ENCODE measurements at places on chromosomes 7 and 10.
A peak's percentile ranks its signal among the peaks of the same experiment; 100 is the strongest.

DNA sequence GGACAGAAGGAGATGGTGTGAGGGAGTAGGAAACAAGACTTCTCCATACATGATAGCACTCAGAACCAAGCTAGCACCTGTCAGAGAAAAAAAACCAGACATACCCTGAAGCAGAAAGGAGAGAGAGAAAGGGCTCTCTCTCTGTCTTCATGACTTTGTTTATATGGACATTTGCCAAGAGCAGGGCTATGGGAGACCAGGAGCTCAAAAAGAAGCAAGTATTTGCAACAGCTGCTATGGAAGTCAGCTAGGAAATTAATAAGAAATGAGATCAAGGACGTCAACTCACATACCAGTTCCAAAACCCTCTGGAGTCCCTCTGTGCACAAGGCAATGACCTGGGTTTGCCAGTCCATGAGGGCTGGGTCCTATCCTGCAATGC, 111.6 kb downstream of the SGMS1 start:
- no peak for DNase-seq

- DNase-seq: no peak
Observed at GRCh38 chr7:24457219-24457558, 116.1 kb upstream of the PALS2 start.

DNA sequence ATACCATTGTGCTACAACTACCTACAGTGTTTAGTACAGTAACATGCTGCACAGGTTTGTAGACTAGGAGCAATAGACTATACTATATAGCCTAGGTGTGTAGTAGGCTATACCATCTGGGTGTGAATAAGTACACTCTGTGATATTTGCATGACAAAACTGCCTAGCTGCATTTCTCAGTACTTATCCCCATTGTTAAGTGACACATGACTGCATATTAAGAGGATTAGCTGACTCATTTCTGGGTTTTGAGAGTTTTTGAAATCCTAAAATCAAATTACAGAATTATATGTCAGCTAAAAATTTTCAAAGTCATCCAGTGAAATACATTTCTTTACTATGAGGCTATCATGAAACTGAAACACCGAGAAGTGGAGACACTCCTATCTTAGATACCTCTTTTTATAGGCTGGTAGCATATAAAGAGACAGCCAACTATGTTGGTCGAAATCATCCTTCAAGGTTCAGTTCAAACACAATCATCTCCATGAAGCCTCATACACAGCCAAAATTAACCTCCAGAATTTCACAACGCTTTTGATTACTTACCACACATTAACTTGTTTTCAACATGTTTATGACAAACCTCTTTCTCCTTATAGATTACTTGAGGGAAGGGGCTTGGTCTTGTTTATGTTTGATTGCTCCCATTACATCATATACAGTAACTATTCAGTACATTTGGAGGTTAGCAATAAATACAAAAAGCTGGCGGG, 89.8 kb upstream of the ANK3 start:
- no peak for DNase-seq

DNA sequence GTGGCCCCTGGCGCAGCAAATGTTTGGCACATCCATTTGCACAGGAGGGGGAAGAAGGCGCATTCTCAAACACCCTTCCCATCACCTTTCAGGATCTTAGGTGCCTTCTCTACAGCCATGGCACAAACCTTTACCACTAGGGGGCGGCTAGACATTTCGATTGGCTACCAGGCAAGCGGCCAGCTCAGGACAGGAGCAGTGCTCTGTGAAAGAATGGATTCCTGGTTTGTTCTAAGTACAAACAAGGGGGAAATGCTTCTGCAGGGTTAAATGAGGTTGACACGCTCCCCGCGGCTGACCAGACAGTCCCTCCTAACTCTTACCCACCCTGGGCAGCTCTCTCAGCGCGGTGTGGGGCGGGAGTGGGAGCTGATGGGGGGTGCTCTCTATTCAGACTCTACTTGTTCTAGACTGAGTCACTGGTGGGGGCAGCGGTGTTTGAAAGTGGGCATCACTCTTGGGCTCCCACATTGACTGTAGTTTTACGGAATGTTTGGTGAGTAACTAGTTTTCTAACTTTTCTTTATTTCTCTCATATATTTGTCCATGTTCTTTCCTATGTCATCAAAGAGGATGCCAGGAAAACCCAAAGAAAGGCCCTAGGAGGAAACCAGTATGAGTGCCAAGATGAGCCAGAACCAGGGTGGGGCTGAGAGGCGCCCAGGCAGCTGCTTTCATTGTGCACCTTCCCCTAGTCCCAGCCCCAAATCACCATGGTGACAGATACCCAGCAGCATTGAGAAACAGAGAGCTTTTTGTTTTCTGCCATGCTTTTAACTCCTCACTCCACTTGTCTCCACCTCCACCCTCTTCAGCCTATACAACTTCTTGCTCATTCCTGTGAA, 61.4 kb upstream of the GPR158 start:
- DNase-seq: peak; percentile 18

- DNase-seq: no peak
Observed at GRCh38 chr7:157352516-157352915, 15.7 kb downstream of the DNAJB6 start.

- no peak for DNase-seq
Observed at GRCh38 chr7:35849158-35849831, 48.4 kb downstream of the SEPTIN7 start.

DNA sequence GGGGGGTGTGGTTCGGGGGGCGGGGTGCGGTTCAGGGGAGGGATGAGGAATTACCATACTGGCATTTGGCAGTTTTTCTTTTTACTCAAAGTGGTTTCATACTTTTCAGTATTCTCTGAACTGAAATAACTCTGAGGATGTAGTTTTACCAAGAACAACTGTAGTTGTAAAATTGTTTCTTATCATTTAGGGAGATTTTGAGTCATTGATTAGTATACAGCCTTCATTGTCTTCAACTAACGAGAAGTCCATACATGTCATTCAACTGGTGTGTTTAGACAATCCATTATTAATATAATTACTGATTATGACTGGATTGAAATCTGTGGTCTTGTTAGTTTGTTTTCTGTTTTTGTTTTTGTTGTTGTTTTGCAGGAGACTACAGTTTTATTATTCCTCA, 40.8 kb downstream of the COPG2 start:
- no peak for DNase-seq

GRCh38 chr7:137342265-137342664, 1.3 kb downstream of the PTN start:
- no peak for DNase-seq

DNA sequence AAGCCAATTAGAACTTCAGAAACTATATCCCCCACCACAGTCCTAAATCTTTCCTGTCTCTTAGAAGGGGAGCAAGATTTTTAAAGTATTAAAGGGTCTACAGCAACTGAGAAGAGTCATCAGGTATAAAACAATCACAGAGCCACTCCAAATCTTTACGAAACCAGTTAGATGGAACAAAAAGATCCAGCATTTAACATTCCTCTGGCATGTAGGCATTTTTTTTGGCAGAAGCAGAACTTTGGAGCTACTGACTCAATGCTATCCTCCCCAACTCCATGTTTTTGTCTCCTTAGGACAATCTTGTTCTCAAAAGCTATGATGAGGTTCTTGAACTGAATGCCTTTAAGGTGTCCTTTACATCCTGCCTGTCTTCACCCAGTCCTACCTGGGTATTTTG, 333.3 kb downstream of the PRPF18 start:
- DNase-seq: no peak

GRCh38 chr10:84008878-84009277, 130.4 kb upstream of the GHITM start:
- no peak for DNase-seq

DNA sequence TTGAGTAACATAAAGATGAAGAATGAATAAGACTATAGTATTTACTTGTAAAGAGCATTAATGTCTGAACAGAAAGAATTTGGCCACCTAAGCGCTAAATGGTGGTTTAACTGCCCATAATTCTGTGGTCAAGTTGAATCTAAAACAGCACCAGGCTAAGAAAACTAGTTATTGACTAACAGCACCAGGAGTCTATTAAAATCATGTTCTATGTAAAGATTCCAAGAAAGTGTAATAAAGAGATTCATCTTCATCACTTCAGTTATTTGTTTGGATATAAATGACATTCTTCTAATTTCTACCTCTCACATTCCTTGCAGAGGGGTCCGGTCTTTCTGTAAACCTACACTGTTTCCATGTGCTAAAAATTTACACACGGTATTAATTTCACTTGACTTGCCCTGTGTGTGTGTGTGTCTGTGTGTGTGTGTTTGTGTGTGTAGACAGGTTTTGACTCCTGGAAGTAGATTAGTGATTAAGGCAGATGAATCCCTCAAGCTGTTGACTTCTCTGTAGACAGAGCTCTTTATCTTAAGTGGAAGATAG, 84.4 kb downstream of the KLF6 start:
- no peak for DNase-seq

DNA sequence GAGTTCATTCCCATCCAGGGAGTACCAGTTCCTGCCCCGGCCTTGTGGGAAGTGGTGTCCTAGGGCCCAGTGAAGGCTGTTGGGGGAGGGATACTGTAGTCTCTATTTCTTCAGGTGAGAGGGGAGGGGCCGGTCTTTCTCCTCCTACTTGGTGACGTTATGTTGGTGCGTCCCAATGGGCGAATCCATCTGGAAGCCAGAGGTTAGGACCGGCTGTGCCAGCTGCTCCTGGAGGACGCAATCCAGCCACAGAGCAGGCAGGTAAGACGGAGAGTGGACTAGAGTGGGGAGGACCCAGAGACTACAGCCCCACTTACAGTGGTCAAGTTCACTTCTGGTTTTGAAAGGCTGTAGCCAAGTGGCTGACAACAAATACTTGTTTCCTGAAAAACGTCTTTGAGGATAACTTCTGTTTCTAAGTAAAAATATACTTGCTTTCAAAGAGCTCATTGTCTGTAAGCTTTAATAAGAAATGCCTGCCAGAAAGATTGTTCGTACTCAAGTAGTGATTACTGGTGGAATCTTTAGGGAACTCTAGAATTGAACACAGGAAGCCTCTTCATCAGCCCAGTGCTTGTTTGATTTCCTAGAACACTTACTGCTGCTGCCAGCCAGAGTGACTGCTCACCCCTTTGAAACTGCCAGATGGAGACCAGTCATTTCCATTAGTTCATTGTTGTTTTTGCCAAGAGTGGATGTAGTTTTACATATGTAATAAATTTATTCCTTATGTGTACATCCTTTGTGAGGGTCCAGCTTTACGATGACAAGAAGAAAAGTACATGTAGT, 25.4 kb downstream of the RBM33 start:
- DNase-seq: no peak

DNA sequence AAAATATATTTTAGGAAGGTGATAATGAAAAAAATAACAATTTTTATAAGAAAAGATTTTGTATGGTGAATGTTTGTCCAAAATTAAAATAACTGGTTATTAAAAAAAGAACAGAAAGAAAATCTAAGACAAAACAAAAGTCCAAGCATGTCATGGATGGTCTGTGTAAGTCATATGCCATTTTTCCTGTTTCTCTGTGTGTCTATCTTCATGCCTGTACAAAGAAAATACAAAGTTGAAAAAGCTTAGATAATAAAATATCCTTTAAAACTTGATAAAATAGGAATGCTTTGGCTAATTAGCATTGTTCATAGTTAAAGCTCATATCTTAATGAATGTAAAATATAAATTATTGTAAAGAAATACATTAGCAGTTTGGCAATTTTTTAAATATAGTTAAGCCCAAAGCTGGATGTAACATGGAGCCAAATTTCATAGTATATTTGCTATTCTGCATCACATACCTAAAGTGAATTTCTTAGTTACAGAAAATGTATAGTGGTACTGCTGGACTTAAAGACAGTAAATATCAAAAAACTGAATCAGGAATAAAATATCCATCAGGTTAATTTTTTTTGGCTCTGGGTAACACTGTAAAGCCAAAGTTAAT, 661.1 kb downstream of the PCDH15 start:
- no peak for DNase-seq

- DNase-seq: no peak
Observed at GRCh38 chr10:70737250-70737649, 47.9 kb downstream of the TBATA start.

DNA sequence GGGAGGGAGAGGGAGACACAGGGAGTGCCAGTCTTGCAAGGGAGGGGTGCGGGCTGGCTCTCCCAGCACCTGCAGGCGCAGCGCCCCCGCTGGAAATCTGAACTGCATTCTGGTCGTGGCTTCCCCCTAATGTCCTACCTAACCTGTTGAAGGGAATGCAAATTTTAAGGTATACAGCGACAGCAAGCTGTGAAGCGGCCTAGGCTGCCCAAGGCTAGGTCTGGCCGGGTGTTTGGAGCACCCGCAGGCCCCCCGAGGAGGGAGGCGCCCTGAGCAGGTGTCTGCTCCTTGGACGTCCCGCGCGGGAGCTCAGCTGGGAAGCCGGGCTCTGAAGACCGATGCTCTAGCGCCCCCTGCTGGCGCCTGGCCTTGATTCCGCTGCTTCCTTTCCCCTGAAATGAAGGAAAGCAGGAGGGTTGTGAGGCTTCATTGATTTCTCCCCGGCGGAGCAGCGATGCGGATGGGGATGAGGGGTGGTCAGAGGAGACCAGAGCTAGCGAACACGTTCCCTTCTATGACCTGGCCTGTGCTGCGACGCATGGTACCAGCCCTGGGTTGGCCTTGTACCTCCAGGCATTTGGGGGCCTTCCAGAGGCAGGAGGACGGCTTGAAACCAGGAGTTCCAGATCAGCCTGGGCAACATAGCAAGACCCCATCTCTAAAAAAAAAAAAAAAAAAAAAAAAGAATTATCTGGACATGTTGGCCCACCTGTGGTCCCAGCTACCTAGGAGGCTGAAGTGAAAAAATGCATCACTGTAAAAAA, 601.3 kb downstream of the GALNT17 start:
- peak; percentile 68 for DNase-seq

DNA sequence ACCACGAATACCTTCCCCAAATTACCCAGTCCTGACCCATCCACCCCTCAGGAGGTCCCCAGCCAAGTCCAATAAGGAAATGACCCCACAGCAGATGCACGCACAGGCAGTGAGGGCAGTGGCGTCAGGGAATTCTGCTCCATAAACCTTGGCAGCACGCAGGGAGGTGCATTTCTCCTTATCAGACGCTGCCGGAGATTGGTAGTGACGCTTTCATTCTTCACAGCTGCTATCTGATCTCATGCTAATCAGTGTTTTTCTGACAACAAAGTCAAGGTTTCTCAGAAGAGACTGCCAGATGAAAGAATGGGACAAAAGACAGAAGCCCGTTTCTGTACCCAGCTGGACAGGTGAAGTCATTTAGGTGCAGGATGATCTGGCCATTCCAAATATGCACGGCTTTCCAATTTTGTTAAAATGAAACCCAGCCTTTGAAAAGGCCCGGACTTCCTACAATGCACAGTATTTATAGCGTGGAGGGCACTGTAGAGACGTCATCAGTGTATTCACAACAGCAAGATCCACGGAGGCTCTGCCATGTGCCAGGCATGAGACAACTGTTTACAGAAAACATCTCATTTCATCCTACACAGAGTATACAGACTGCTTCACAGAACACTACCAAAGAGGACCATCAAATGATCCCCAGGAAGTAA, 35.3 kb downstream of the DIP2C start:
- DNase-seq: no peak

- DNase-seq: no peak
Observed at GRCh38 chr10:76769161-76769560, 868.4 kb downstream of the KCNMA1 start.

GRCh38 chr7:64618785-64619456, 47.0 kb upstream of the ZNF107 start:
- no peak for DNase-seq

GRCh38 chr7:143436325-143436946, 6.8 kb upstream of the TAS2R60 start:
- no peak for DNase-seq

- no peak for DNase-seq
Observed at GRCh38 chr7:106609416-106609815, 51.5 kb downstream of the CCDC71L start.

GRCh38 chr7:155893664-155894063, 81.4 kb upstream of the SHH start:
- no peak for DNase-seq

Data from GM12891 (cell line).